NCI-H1092 (cell line): ENCODE measurements at places on chromosomes 2 and 18.

- no peak for DNase-seq
These were observed 29.8 kb downstream of the CYTIP start for GRCh38 chr2:157414050-157414449.

GRCh38 chr2:74843899-74844298 lies 10.0 kb downstream of the HK2 start:
- DNase-seq = no peak

GRCh38 chr2:71069376-71069775 lies 928 bp downstream of the NAGK start:
- no peak for DNase-seq

DNA sequence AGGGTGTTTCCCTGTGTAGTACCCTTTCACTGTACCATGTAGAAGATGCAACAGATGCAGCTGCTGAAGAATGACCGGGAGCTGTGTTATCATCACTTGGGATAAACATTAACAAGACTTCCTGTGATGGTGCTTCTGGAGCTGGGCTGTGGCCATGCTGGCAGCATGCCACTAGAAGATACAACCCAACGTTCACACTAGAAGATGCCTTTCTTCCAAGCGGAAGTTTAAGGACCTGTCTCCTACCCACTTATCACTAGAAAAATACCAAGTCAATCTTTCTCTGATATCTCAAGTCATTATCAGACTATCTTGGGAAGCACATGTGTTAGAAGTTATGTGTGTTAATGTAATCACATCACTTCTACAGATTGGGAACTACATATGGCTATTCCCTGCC lies 953.5 kb downstream of the CNTNAP5 start:
- no peak for DNase-seq

DNA sequence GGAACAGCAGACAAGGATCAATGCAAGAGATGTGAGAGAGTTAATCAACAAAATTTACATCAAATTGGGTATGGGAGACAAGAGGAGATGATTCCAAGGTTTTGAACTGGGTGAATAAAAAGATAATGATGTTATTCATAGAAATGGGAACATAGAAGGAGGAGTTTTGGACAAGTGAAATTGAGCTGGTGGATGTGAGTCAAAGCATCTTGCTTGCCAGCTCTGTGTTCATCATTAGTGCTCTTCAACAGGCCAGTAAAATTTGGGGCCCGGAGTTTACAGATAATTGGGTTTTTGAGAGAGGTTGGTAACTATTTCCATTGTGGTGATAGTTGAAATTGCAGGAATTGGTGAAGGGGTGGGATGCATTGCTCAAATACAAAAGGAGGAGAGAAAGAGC lies 69.9 kb upstream of the CAVIN2 start:
- DNase-seq = no peak

DNA sequence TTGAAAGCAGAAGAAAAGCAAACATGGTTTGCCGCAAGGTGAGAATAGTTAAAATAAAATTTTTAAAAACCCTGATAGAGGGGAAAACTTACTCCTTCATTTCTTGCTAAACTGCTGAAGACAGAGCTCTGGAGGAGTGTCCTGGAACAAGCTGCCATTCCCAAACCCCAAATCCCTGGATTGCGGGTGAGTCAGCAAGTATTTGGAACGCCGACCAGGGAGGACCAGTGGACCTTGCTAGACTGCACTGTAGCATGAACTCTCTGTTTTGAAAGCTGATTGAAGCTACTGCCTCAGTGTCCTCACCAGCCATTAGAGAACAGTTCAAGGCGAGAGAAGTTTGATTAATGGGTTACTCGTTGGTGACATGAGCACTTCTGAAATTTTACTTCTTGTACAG lies 99.4 kb upstream of the RASGRP3 start:
- DNase-seq = no peak

GRCh38 chr18:79523736-79524180 lies 128.0 kb downstream of the NFATC1 start:
- DNase-seq = no peak

- no peak for DNase-seq
These were observed 198.3 kb upstream of the SLC35G4 start for GRCh38 chr18:11411048-11411447.

- DNase-seq = no peak
These were observed 350.5 kb downstream of the ARL6IP6 start for GRCh38 chr2:153068915-153069314.

GRCh38 chr2:212532585-212532984 lies 6.0 kb downstream of the ERBB4 start:
- no peak for DNase-seq

DNA sequence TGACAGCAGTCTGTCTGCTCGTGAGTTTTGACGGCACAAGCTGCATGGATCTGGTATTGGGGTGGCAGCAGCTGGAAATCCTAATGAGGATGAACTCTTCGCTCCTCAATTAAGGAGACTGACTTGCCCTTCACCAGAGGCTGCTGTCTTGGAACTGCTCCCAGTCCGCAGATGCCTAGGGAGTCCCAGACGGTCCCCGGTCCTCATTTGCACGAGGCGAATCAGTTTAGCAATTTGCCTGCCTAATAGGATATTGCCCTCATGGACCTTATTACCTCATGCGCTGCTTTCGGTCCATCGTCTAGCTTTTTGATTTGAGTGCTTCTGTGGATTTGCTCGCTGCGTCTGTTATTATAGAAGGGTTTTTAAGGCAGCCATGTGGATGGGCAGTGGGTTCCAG lies 40.6 kb downstream of the ASAP2 start:
- no peak for DNase-seq

GRCh38 chr2:166458674-166459073 lies 35.4 kb downstream of the SCN7A start:
- no peak for DNase-seq

DNA sequence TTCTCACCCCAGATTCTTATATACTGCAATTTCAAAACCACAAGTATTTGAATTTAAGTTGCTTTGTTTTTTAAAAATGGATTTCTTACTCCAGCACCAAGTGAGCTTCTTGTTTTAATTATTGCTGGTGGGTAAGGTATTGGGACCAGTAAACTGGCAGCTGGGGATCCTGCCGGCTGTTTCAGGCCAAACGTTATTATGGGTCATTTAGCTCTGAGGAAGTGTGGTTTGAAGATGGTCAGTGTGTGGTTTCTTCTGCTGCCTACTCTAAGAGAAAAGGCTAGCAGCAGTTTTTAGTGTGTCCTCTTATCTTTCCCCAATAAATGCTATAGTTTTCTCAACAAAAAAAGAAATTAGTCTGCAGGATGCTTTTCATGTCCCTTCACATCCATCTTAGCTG lies 30.6 kb downstream of the CFAP221 start:
- DNase-seq = no peak

DNA sequence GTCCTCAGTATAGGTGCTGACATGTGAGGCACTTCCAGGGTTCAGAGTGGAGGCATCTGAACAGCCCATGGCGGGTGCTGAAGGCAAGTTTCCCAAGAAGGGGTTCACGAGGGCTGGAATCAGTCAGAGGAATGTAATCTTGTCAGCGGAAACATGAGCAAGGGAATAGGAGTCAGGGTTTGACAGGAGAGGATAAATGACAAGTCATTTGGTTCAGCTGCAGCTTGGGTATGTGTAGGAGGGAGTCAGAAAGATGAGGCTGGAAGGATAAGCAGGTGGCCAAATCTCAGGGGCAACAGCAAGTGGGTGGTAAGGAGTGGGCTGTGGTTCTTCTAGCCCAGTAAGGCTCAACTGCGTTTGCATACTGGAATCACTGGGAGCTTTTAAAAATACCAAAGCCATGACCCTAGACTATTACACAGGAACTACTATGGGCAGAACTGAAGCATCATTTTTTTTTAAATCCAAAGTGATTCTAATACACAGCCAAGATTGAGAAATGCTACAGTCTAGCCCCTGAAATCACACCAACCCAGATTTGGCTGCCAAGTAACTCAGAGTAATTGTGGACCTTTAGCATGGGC lies 41.8 kb upstream of the NAB1 start:
- DNase-seq = no peak

DNA sequence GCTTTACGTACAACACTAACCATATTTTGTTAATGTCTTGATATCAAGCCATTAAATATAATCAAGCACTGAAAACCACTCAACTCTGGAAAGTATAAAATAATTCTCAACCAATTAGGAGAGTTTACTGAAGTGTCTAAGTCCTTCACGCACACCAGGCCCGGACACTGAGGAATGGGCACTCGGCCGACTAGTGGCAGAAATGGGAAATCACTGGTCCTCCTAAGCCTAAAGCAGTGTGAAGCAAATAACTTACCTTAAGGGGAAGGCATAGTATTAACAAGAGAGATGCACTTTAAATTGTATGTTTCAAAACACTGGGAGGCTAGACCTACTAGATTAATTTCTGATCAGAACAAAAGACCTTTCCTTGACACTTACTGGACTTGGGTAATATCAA lies 45.7 kb downstream of the FAM210A start:
- no peak for DNase-seq

GRCh38 chr2:150370561-150370960 lies 116.9 kb downstream of the RND3 start:
- DNase-seq = no peak

GRCh38 chr2:151947813-151948165 lies 119.6 kb upstream of the ARL5A start:
- no peak for DNase-seq

GRCh38 chr2:96144481-96145035 lies 682 bp downstream of the DUSP2 start:
- no peak for DNase-seq
